A549 treated with RU486 at 1 μM for 4 hours (cell line): ENCODE measurements at places on chromosomes 16 and 17. TPM values are rescaled to one million over a fixed set of nuclear protein-coding genes. Genes with fewer than 3 reads are reported as not detected.

The RASL10B gene
- total RNA-seq = 0.05 to 0.13 TPM (median 0.08 TPM) in 4 of 5 replicates, not detected in the other

The ZNF469 gene
- total RNA-seq = 7.6 to 16.0 TPM (median 11.1 TPM) in 5 replicates

The TEKT1 gene
- 0.06 to 0.12 TPM in 2 of 5 replicates, not detected in the others for total RNA-seq

The TBC1D3 gene
- not detected in 5 replicates for total RNA-seq

The MYH8 gene
- not detected in 5 replicates for total RNA-seq

The UBALD1 gene
- total RNA-seq = 33.7 to 66.3 TPM (median 62.3 TPM) in 5 replicates

The GINS3 gene
- total RNA-seq = 23.2 to 26.6 TPM (median 24.2 TPM) in 5 replicates

The CA5A gene
- total RNA-seq = not detected in 5 replicates

The PDE6G gene
- total RNA-seq = 1.5 to 3.6 TPM (median 2.2 TPM) in 5 replicates

The CCL7 gene
- 0.24 to 0.69 TPM (median 0.26 TPM) in 5 replicates for total RNA-seq

The CBX2 gene
- 13.7 to 19.2 TPM (median 17.2 TPM) in 5 replicates for total RNA-seq

The KCTD13 gene
- 14.4 to 23.0 TPM (median 19.8 TPM) in 5 replicates for total RNA-seq

The NEUROD2 gene
- total RNA-seq = not detected in 5 replicates

The TMEM114 gene
- not detected in 5 replicates for total RNA-seq

The EVPL gene
- total RNA-seq = 11.3 to 17.7 TPM (median 16.7 TPM) in 5 replicates

The KRT27 gene
- not detected in 5 replicates for total RNA-seq

The PRPF8 gene
- total RNA-seq = 254 to 337 TPM (median 268 TPM) in 5 replicates

The PRPSAP1 gene
- 53.8 to 71.5 TPM (median 61.9 TPM) in 5 replicates for total RNA-seq

The CORO1A gene
- 2.3 to 3.5 TPM (median 3.3 TPM) in 5 replicates for total RNA-seq

The CALB2 gene
- 6.7 to 9.8 TPM (median 7.3 TPM) in 5 replicates for total RNA-seq

The GLYR1 gene
- 37.5 to 43.5 TPM (median 41.5 TPM) in 5 replicates for total RNA-seq

The ZNF19 gene
- 1.6 to 3.9 TPM (median 1.8 TPM) in 5 replicates for total RNA-seq

The ZP2 gene
- not detected in 5 replicates for total RNA-seq

The IRX5 gene
- total RNA-seq = 2.0 to 2.8 TPM (median 2.1 TPM) in 5 replicates

The TPSG1 gene
- 0.14 TPM in 1 of 5 replicates, not detected in the others for total RNA-seq

The SLC6A2 gene
- total RNA-seq = 0.06 to 0.10 TPM in 2 of 5 replicates, not detected in the others

The TPSB2 gene
- not detected in 5 replicates for total RNA-seq

The ACSM2A gene
- total RNA-seq = not detected in 5 replicates

The SARM1 gene
- total RNA-seq = 4.3 to 7.2 TPM (median 5.2 TPM) in 5 replicates

The CANT1 gene
- 67.1 to 87.4 TPM (median 81.0 TPM) in 5 replicates for total RNA-seq

The PRR11 gene
- 40.1 to 61.8 TPM (median 55.4 TPM) in 5 replicates for total RNA-seq

The CLEC19A gene
- 0.08 to 0.18 TPM (median 0.11 TPM) in 4 of 5 replicates, not detected in the other for total RNA-seq

The MEIOC gene
- 1.3 to 3.3 TPM (median 2.5 TPM) in 5 replicates for total RNA-seq

The MARVELD3 gene
- 0.20 to 0.61 TPM (median 0.22 TPM) in 5 replicates for total RNA-seq

The OR1A1 gene
- total RNA-seq = not detected in 5 replicates

The NPIPA8 gene
- 0.31 to 1.6 TPM (median 0.83 TPM) in 4 of 5 replicates, not detected in the other for total RNA-seq

The CEMP1 gene
- not detected in 5 replicates for total RNA-seq

The PERCC1 gene
- total RNA-seq = not detected in 5 replicates

The NPIPA3 gene
- 0.91 to 2.0 TPM (median 1.4 TPM) in 5 replicates for total RNA-seq

The OTOA gene
- 0.03 to 0.07 TPM (median 0.05 TPM) in 3 of 5 replicates, not detected in the others for total RNA-seq

The TERB1 gene
- not detected in 5 replicates for total RNA-seq

The LGALS3BP gene
- 63.7 to 104 TPM (median 81.6 TPM) in 5 replicates for total RNA-seq

The ARL16 gene
- total RNA-seq = 46.6 to 56.2 TPM (median 49.9 TPM) in 5 replicates

The ARL5C gene
- not detected in 5 replicates for total RNA-seq

The CCDC144A gene
- total RNA-seq = 0.26 to 1.6 TPM (median 1.5 TPM) in 5 replicates

The KLHL10 gene
- 0.08 to 0.09 TPM (median 0.08 TPM) in 3 of 5 replicates, not detected in the others for total RNA-seq

The MYO15A gene
- 0.30 to 0.63 TPM (median 0.42 TPM) in 5 replicates for total RNA-seq

The GPR142 gene
- total RNA-seq = 0.07 TPM in 1 of 5 replicates, not detected in the others

The MEFV gene
- not detected in 5 replicates for total RNA-seq

The PNMT gene
- total RNA-seq = not detected in 5 replicates

The HAS3 gene
- 38.9 to 59.6 TPM (median 52.0 TPM) in 5 replicates for total RNA-seq

The YWHAE gene
- total RNA-seq = 552 to 1,174 TPM (median 614 TPM) in 5 replicates

The SEPTIN1 gene
- 1.2 to 3.0 TPM (median 2.3 TPM) in 5 replicates for total RNA-seq
